ENCODE measurements at places on chromosomes 2 and 18.

DNA sequence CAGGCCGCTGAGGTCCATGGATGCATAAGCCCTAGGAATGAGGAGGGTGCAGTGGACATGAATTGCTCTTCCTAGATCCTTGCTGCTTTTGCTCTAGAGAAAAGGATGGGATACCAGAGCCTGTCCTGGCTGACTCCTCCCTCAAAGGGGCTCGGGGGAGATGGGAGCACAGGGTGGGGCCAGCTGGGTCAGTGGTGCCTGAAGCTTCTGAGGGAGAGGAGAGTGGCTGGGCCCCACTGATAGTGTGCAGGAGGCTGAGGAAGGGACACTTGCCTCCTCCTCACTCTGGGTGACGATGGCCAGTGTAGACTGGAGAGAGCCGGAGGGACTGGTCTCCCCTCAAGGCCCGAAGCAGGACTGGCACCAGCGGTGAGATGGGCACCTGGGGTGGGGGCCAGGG is at the start of gene NT5DC4:
NT5DC4 (plus strand) TSS at position 236 of the 400 bp plus-strand sequence; CDS start at position 296, 60 bp downstream.
- no peak for DNase-seq

GRCh38 chr18:32280911-32281310 is 91.1 kb downstream of the MEP1B start:
- DNase-seq: no peak

GRCh38 chr2:31943636-31944225 is 67.1 kb downstream of the MEMO1 start:
- DNase-seq: no peak

DNA sequence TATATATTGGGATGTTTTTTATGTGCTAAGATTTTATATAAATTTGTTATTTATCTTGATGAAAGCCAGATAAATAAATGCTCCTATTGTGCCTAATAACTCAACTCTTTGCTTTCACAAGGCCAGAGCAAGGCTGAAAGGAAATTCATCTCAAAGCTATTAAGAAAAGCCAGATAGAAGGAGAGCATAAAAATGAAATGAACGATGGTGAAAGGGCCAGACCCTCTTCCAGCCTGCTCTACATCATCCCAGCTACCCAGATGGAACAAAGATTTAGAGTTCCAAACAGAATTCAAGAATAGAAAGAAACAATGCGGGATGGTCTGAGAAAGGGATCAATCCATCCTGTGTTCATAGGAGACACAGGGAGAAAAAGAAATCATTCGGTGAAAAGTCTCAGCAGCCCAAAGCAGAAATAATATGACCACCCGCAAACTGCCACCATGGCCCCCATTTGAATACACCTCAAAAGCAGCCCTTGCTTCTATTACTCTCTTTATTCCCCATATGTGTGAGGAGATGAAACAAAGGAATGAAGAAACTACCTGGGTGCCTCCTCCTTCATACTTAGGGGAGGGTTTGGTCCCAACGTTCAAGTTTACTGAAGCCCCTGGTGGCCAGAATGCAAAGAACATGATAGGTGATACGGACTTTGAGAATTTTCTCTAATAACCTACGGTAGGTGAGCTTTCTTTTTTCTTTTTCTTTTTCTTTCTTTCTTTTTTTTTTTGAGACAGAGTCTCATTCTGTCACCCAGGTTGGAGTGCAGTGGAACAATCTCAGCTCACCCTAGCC is 110.1 kb upstream of the FBXO11 start:
- DNase-seq: no peak

GRCh38 chr2:127080938-127081755 is 25.8 kb downstream of the BIN1 start:
- DNase-seq: no peak

GRCh38 chr2:236903978-236904377 is 181.7 kb upstream of the COPS8 start:
- DNase-seq: no peak

GRCh38 chr2:181185948-181186347 is 205.5 kb downstream of the UBE2E3 start:
- DNase-seq: no peak

- DNase-seq: no peak
Observed at GRCh38 chr2:147500819-147501395, 343.9 kb upstream of the ACVR2A start.

- DNase-seq: no peak
Observed at GRCh38 chr2:100840519-100840918, 20.6 kb downstream of the NPAS2 start.

GRCh38 chr2:85577386-85578242 is at the start of gene VAMP8:
TSS of gene VAMP8 (plus strand) at chr2:85577586. CDS start at chr2:85577647, 61 bp downstream.
- DNase-seq: no peak

- DNase-seq: peak; percentile 2
Observed at GRCh38 chr2:86518481-86518880, 44.8 kb downstream of the CHMP3 start.

DNA sequence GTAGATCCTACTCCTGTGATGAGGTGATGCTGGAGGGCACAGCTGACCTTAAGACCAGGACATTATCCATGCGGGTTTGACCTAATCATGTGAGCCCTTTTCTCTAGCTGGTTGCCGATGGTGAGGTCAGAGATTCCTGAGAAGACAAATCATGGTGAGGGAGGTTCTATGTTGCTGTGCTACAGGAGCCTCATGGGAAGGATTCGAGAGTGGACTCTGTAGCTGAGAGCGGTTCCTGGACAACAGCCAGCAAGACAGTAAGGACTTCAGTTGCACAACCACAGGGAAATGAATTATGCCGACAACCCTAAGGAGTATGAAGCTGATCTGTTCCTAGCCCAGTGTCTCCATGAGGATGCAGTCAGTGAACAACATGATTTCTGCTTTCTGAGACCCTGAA is 80.4 kb downstream of the EPB41L3 start:
- no peak for DNase-seq

DNA sequence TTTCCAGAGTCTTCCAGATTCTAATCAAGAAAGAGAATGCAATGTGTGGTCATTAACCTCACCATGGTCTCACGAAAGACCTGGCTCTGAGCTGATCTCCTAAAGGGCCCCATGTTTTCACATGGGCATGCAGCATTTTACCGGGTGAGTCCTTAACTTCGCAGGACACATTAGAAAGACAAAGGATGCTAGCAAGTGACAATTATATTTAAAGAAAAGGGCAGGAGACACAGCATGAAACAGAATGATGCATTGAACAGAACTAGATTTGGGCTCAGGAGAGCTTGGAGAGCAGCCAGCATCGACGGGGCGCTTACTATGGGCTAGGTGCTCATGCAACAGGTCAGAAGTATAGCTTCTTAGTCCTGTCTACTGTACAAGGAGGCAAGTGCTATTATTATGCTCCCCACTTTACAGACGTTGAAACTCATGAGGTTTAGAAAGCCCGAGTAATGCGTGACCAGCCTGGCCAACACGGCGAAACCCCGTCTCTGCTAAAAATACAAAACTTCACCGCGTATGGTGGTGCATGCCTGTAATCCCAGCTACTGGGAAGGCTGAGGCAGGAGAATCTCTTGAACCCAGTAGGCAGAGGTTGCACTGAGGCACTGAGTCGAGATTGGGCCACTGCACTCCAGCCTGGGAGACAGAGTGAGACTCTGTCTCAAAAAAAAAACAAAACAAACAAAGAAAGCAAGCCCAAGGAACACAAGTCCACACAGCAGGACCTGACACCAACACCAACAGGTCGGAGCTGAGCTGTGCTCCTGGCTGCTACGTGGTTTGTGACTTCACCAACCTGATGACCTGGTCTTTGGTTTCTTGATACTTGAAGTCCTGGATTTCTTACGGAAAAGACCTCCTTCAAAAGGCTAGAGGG is 16.1 kb downstream of the MBP start:
- DNase-seq: no peak

DNA sequence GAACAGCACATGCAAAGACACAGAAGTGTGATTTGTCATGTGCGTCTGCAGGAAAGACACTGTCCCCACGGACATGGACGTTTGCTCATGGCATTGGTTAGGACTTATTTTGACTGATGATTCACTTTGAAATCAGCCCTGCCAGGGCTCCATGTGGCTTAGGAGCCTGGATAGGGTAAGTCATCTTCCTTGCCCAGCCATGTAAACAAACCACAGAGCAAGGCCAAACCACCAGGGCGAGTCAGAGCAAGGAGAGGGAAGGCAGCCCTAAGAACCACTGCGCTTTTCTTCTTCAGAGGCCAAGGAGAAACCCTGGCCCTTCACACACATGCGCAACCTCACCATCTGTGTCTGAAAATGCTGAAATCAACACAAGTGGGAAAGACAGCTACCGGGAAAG is 88.8 kb downstream of the GFPT1 start:
- DNase-seq: no peak

DNA sequence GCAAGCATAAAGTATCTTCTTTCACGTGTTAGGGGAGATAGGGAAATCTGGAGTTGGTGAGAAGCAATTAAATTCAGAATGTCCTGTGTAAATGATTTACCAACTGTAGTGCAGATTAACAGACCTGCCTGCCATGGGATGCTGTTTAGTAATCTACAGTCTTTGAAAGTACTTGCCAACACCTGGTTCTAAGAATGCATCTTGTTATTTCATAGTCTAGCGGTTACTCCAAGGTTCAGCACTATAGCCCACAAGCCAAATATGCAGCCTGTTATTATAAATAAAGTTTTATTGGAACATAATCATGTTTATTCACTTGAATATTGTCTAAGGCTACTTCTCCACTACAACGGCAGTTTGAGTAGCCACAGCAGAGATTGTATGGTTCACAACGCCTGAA is 100.8 kb downstream of the OSBPL6 start:
- no peak for DNase-seq

DNA sequence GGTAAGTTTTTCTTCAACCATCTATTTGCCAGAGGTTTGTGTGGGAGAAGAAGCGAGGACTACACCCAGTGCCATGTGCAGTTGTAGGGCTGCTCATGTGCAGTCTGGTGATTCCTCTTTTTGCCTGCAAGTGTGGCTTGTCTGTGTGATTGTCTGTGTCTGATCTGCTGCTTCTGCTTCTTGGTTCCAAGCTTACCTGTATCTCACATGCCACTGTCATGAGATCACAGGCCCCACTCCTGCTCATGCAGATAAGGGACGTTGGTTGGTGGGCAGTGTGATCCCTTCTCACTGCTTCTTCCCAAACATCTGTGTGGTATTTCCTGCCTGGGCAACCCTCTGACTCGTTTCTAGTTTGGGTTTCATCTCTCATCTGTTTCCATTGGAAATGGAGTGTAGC is 27.1 kb downstream of the RRM2 start:
- DNase-seq: no peak

- no peak for DNase-seq
Observed at GRCh38 chr2:176171351-176172006, 14.4 kb downstream of the HOXD3 start.

DNA sequence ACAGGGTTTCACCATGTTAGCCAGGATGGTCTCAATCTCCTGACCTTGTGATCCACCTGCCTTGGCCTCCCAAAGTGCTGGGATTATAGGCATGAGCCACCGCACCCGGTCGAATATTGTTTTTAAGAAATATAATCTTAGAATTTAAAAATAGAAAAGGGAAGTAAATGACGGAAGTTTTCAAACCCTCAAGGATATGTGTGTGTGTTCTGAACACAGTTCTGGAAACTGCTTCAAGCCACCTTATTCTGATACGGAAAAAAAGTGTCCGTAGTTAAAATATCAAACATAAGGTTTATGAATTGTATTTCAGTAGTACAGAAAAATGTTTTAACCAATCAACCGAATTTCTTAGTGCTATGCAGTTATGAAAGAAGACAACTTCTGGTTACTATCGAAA is 115.9 kb downstream of the UPP2 start:
- no peak for DNase-seq

DNA sequence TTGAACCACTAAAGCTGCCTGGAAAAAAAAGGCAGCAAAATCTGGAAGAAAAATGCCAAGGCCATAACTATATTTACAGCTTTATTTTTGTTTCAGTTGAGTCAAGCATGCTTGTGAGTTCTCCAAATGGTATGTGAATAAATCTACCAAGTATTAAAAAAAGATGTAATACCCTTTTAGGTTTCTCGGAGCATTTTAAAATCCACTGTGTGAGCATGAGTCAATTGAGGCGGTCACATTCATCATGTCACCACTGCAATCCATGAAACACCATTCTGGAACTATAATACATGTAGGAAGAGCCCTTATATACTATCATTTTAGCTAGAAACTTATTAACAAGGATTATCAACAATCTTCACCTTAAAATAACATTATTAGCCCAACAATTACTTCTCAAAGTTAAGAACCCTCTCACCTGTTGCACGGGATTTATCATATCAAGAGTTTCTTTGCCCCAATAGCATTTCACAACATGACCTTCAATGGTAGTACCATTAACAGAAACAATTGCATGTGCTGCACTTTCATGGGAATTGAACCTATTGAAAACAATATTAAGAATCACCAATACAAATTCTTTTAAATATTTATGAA is 24.2 kb upstream of the C2orf42 start:
- DNase-seq: no peak

DNA sequence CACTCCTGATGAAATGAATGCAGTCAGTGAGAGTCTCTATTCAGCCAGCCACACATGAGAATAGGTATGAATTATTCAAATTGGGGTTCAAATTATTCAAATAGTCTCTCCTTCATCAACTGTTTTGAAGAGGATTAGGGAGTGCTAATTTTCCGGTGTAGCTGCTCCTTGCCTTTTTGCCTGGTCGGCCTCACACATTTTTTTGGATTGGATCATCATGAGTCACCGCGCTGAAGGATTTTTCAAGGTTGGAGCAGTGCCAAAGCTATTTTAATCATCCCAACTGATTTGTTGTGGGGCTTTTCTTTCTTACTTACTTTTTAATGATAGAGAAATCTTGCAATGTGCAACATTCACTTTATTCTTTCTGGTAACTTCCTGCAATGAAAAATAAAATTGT is 2.4 kb upstream of the DTNA start:
- no peak for DNase-seq

DNA sequence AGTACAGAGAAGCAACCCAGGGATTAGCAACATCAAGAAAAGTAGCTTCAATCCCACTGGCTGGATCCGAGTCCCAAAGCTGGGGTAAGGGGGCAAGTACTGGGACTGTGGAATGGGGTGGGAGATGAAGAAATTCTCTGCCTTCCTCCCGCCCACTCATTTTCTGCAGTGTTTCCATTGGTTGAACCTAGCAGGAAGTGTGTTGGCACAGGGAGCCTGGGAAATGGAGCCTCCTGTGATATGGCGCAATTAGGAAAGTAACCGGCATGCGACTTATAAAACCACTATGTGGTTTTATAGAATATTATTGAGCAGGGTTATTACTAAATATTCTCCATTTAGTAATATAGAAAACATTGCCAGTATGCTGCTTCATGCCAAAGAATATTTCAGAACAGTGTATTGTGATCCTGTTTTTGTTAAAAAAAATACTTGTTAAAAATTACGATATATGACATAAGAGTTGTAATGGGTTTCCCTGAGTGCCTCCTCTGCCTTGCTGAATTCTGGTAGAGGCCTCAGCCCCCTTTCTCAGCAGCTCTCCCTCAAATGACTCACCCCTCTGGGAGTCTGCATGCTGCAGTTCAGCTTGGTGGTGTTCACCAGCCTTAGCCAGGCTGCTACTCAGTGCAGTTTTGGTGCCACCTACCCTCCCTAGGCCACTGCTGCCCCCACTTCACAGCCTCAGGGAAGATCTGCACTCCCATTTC is 60.5 kb downstream of the HK2 start:
- DNase-seq: no peak

GRCh38 chr2:217638031-217638430 is 364.8 kb downstream of the TNS1 start:
- DNase-seq: no peak

GRCh38 chr18:73136134-73136533 is 268.3 kb upstream of the NETO1 start:
- DNase-seq: no peak
